ENCODE measurements at places on chromosomes 3 and 15. TPM values are rescaled to one million over a fixed set of nuclear protein-coding genes. Genes with fewer than 3 reads are reported as not detected.

FRMD4B gene
- total RNA-seq, result 0.20 TPM

ATP13A5 gene
- 0.12 TPM for total RNA-seq

P2RY14 gene
- 7.0 TPM for total RNA-seq

PDIA5 gene
- 6.0 TPM for total RNA-seq

BFSP2 gene
- total RNA-seq, result 1.6 TPM
